ENCODE measurements at places on chromosomes 5 and 9. TPM values are rescaled to one million over a fixed set of nuclear protein-coding genes. Genes with fewer than 3 reads are reported as not detected.

DNA sequence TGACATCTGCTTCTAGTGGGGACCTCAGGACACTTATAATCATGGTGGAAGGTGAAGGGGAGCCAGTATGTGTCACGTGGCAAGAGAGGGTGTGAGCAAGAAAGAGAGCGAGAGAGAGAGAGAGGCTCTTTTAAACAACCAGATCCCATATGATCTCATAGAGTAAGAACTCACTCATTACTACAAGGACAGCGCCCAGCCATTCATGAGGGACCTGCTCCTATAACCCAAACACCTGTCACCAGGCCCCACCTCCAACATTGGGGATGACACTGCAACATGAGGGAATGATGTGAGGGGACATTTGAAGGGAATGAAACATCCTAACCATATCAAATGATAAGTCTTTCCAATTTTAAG, 427.5 kb downstream of the EFNA5 start:
- DNase-seq: no peak

DNA sequence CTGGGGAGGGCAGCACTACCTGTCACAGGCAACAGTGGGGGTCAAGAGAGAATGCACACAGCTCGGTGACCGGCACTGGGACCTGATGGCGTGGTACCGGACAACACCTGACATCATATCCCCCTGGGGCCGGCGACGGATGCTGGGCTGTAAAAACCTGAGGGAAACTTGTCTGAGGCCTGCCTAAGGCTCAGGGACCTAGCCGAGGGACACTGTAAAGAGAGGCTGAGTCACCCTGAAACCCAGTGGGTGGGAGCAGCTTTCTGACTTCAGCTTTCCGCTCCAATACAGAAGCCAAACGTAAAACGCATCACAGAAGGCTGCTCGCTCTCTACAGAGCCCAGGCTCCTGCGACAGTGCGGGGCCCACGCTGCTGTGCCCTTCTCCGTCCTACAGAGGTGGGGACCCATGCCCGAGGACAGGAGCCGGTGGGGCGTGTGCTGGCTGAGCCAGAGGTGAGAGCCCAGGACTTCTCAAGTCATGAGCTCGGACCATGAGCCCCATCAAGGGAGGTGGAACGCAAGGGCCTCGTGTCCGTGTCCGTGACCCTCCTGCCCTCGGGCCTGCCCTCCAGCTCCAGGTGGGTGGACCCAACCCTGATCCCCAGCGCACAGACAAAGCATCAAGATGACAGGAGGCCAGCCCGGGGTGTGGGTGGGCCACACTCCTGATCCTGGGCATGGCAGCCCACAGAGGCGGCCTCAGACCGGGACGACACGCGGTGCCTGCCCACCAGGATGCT, 5.3 kb downstream of the RALGDS start:
- DNase-seq: no peak

The CCNI2 gene
- 2.0 TPM for total RNA-seq

The RXRA gene
- 5.1 TPM for total RNA-seq

DNA sequence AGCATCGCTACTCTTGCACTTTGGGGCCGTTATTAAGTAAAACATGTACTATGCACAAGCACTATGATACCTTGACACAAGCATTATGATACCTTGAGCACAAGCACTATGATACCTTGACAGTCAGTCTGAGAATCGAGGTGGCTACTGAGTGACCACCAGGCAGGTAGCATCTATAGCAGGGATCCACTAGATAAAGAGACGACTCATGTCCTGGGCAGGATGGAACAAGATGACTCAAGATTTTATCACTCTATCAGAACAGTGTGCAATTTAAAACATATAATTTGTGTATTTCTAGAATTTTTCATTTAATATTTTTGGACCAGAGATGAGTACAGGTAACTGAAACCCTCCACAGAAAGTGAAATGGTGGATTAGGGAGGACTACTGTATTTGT, 16.9 kb downstream of the CHSY3 start:
- no peak for DNase-seq

DNA sequence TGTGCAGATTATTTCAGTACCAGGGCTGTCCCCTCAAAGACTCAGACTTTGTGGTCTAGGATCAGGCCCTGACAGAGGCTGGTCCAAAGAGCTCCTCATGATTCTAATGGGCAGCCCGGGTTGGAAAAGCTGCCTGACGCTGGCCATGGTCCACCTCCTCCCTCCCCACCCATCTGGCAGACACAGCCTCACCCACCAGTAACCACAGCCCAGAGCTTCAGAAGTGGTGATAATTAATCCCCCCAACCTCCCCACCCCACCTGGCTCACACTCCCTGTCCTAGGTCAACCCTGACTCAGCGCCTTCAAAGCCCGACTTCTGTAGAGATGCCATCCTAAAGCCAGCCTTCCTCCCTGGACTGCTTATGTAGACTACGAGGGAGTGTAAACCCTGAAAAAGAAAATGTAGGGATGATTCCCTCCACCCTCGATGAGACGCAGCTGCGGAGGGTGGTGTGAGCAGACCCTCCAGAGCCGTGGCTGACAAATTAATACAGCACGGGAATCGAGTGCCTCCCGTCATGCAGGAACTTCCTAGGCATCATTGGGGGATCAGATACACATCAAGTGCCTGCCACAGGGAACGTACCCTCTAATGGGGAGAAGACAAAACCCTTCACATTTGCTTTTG, 7.0 kb downstream of the UBE2QL1 start:
- no peak for DNase-seq

GRCh38 chr5:135185481-135186065, 151.5 kb upstream of the PITX1 start:
- peak; percentile 54 for DNase-seq

DNA sequence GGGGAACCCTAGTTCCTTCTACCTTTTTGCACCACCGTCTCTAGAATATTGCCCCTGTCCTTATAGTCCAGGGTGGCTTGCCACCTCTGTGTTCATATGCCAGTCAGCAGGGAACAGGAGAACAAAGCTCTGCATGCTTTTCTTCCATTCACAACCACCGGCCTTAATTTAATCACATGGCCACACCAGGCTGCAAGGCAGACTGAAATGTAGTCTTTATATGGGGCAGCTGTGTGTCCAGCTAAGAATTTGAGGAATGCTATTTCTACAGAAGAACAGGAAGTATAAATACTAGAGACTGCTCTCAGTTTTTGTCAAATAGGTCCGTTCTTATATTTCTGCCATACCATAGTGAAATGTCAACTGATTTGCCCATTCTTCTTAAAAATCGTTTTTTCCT, 5.8 kb downstream of the C5orf22 start:
- no peak for DNase-seq

DNA sequence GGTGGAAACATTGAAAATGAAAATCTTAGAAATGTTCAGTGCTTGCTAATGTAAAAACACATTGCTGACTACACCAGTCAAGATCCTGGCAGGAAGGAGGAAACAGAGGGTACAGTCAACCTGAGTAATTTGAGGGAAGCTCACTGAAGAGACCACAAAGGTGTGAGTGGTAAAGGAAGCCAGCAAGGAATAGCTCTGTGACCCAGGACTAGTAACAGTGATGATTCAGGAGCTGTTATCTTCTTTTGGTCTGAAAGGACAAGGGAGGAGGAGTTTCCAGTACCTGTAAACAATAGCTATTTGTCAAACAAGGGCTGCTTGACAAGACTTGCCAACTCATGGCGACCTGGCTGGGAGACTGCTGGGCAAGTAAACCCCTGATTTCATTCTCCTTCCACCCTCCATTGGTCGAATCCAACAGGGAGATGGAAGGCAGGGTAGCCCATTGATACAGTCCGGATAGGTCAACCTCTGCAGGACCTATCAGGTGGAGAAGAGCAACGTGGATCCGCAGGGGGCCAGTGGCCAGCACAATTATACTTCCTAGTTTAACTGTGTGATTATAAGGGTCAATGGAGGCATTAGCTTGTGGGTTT, 68.1 kb downstream of the MAMDC2 start:
- DNase-seq: no peak

The FBXL7 gene
- 5.0 TPM for total RNA-seq

DNA sequence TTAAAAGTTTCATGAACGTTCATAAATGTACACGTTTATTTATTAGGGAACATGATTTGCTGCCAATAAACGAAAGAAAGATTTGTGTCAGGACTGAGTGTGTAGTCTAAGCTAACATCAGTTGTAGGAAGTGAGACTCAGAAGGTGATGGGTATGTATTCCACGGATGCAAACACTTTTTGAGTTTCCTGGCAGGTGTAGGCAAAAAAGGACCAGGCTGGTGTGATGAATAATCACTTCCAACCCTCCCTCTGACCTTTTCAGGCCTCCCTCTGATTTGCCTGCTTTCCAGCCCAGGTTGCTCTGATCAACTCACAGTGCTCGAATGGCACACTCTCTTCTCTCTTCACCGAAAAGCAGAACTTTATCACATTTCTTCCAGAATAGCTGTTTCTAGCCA, 51.8 kb downstream of the BASP1 start:
- no peak for DNase-seq

The INSL6 gene
- total RNA-seq: not detected

GRCh38 chr5:84536797-84537196, 152.1 kb upstream of the EDIL3 start:
- no peak for DNase-seq

GRCh38 chr5:1374679-1375055, 29.8 kb upstream of the CLPTM1L start:
- peak; percentile 19 for DNase-seq

The OLFM1 gene
- 0.29 TPM for total RNA-seq

The KLF4 gene
- total RNA-seq: 5.0 TPM

The NOTCH1 gene
- total RNA-seq: 2.0 TPM

The DHFR gene
- total RNA-seq: 67.8 TPM

The CCL21 gene
- not detected for total RNA-seq

The TYRP1 gene
- 0.68 TPM for total RNA-seq

- no peak for DNase-seq
These were observed 14.7 kb downstream of the DNAJC25 start for GRCh38 chr9:111645806-111646205.

GRCh38 chr5:43110606-43111170, 10.0 kb upstream of the ZNF131 start:
- no peak for DNase-seq

DNA sequence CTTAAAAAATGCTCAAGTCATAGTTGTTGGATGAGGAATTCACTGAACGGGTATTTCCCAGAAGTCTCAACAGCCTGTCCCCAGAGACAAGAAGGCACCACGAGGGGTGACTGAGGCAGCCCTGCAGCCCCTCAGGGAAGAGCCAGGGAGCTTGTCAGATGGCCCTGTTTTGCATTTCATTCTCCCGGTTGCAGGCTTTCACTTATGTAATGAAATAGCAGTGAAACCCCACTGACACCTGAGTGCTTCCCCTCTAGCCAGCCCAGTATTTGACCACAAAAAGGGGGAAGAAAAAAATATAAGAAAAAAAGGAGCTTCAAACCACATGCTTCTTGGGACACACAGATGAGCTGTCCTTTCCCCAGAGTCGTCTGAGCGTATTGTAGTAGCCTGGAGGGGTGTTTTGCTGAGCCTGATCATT, 75.3 kb upstream of the IL12B start:
- DNase-seq: no peak

- no peak for DNase-seq
These were observed 220.0 kb downstream of the CACNA1B start for GRCh38 chr9:138097501-138097991.

The GMCL2 gene
- not detected for total RNA-seq

DNA sequence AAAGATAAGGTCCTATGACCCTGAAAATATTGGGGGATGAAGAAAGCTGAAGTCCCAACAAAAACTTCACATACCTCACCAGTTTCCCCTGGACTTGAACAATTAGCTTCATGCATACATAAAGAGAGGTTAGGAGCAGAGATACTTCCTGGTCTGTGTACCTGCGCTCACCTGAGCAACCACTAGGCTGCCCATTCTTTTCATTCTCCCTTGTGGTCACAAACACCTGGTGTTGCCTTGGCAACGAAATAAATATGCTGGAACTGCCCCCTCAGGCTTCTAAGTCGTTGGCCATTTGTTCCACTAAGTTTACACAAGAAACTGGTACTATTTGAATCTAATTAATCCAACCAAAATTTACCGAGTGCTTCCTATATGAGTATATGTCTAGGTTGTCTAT, 18.1 kb downstream of the OTP start:
- DNase-seq: no peak

GRCh38 chr5:36458746-36459145, 147.7 kb upstream of the SLC1A3 start:
- peak; percentile 47 for DNase-seq

The SH3RF2 gene
- 6.8 TPM for total RNA-seq

DNA sequence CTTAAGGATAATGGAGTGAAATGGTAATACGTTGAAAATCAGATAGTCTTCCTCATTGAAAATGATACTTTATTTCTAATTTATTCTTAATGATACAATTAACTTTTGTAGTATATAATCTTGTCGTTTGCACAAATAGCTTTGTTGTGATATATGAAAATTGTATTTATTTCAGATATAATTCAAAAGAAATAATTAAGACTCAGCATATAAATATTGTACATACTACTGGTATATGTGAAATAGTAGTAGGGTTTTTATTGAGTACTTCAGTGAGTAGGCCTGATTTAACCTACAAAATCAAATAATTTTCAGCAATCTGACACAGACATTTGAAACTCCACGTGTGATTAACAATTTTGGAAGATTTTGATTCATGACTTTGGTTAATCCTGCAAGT, 4.8 kb downstream of the C5orf22 start:
- DNase-seq: no peak

DNA sequence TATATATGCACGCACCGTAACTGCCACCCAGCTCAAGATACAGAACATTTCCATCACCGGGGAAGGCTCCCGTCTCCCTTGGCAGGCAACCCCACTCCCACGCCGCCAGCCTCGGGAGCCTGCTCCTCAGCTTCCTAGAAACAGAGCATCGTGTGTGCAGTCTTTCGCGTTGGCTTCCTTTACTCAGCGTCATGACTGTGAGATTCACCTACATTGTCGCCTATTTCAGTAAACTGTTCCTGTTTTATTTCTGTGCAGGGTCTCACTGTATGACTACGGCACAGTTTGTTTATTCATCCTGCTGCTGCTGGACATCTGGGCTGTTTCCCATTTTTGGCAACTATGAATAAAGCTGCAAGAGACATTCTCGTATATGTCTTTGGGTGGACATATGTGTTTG, 90.7 kb downstream of the STK10 start:
- no peak for DNase-seq

DNA sequence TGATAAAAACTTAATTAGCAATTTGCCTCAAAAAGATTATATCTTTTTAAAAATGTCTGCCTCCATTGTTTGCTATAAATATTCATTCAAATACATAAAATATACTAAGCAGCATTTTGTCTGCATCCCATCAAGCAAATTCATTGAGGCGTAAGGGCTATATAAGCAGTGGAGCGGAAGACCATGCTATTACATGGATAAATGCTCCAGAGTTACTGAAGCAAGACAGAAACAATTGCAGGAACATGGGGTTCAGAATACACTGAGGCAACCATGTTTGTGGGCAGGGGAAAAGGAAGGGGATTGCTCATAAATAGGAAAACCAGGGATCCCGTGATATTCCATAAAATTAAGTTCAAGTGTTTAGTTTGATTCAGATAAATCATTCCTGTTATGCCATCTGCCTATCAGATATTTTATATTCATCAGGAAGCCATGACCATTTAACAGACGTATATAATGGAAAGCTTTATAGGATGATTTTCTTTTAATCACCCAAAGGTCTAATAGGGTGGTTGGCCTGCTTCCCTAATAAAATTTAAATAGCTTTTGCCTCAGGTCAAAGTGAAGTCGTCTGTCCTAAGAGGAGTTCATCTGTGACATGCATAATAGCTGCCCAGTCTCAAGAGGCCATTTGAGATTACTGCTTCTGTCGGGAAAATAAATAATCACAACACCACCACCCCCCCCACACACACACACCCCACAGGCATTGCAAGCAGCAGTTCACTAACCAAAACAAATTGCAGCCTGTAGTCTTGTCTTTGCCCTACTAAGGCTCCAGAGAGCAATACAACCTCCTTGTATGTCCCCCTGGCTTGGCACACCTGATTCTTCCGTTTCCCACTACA, 105.2 kb downstream of the RASEF start:
- no peak for DNase-seq
